Placental epithelial cell (primary cell): ENCODE measurements at places on chromosomes 6 and 20. TPM values are rescaled to one million over a fixed set of nuclear protein-coding genes. Genes with fewer than 3 reads are reported as not detected.

C20orf144 gene
- 0.33 and 0.39 TPM in 2 replicates for total RNA-seq

HLA-DOA gene
- total RNA-seq: not detected in 2 replicates

ARMC12 gene
- total RNA-seq: 0.65 and 0.79 TPM in 2 replicates

PCK1 gene
- not detected in 2 replicates for total RNA-seq

SLC35D3 gene
- total RNA-seq: not detected in 2 replicates

LGSN gene
- total RNA-seq: not detected in 2 replicates

FOXF2 gene
- under 0.01 TPM in 1 of 2 replicates, not detected in the other for total RNA-seq

LINC00237 gene
- total RNA-seq: not detected in 2 replicates

FAM217B gene
- 7.9 and 11.9 TPM in 2 replicates for total RNA-seq

CST5 gene
- not detected in 2 replicates for total RNA-seq

APCDD1L gene
- total RNA-seq: 0.79 and 1.5 TPM in 2 replicates

OXT gene
- not detected in 2 replicates for total RNA-seq

ETV7 gene
- total RNA-seq: not detected in 2 replicates

NRN1 gene
- 0.39 TPM in 1 of 2 replicates, not detected in the other for total RNA-seq

CDSN gene
- total RNA-seq: 54.4 and 69.1 TPM in 2 replicates

NOX3 gene
- not detected in 2 replicates for total RNA-seq

ZNF165 gene
- total RNA-seq: 1.6 and 2.2 TPM in 2 replicates

LY6G6D gene
- not detected in 2 replicates for total RNA-seq

WFDC12 gene
- not detected in 2 replicates for total RNA-seq

SLC17A2 gene
- not detected in 2 replicates for total RNA-seq

SLPI gene
- total RNA-seq: 0.79 TPM in 1 of 2 replicates, not detected in the other

GLP1R gene
- total RNA-seq: not detected in 2 replicates

MYBL2 gene
- 6.3 and 45.0 TPM in 2 replicates for total RNA-seq

PRL gene
- total RNA-seq: not detected in 2 replicates

GSTA2 gene
- not detected in 2 replicates for total RNA-seq

FAM83B gene
- total RNA-seq: 58.9 and 74.4 TPM in 2 replicates

TMEM63B gene
- 19.6 and 39.6 TPM in 2 replicates for total RNA-seq

TMEM217 gene
- 2.4 and 3.5 TPM in 2 replicates for total RNA-seq

LAMP5 gene
- total RNA-seq: not detected in 2 replicates

PACRG gene
- total RNA-seq: 0.22 and 0.79 TPM in 2 replicates

HMGCLL1 gene
- not detected in 2 replicates for total RNA-seq

NOTCH4 gene
- total RNA-seq: 0.98 and 3.5 TPM in 2 replicates

ALDH8A1 gene
- total RNA-seq: 0.11 and 1.6 TPM in 2 replicates

MATN4 gene
- 0.54 and 1.2 TPM in 2 replicates for total RNA-seq

PCSK2 gene
- not detected in 2 replicates for total RNA-seq

DNAAF9 gene
- 14.1 and 15.9 TPM in 2 replicates for total RNA-seq

NKX2-4 gene
- total RNA-seq: not detected in 2 replicates

GGTLC1 gene
- not detected in 2 replicates for total RNA-seq

MEP1A gene
- total RNA-seq: not detected in 2 replicates

HLA-DQB1 gene
- total RNA-seq: 0.22 TPM in 1 of 2 replicates, not detected in the other

MICB gene
- total RNA-seq: 1.1 TPM in 1 of 2 replicates, not detected in the other

UBD gene
- total RNA-seq: not detected in 2 replicates

VGLL2 gene
- total RNA-seq: not detected in 2 replicates

TRAPPC3L gene
- total RNA-seq: not detected in 2 replicates

RPL7L1 gene
- 83.6 and 87.5 TPM in 2 replicates for total RNA-seq

AGPAT1 gene
- 34.9 and 59.9 TPM in 2 replicates for total RNA-seq

BCL2L1 gene
- 73.4 and 115 TPM in 2 replicates for total RNA-seq

POU5F1 gene
- total RNA-seq: not detected in 2 replicates

NMBR gene
- total RNA-seq: 0.11 TPM in 1 of 2 replicates, not detected in the other

AKAP7 gene
- 1.4 and 11.0 TPM in 2 replicates for total RNA-seq

SLA2 gene
- total RNA-seq: not detected in 2 replicates

GABRR1 gene
- total RNA-seq: not detected in 2 replicates

C2 gene
- 0.22 and 1.6 TPM in 2 replicates for total RNA-seq

DEFB114 gene
- total RNA-seq: not detected in 2 replicates
